ENCODE measurements at places on chromosomes 3 and 15. TPM values are rescaled to one million over a fixed set of nuclear protein-coding genes. Genes with fewer than 3 reads are reported as not detected.

- no peak for DNase-seq
These were observed 2.8 kb upstream of the GP5 start for GRCh38 chr3:194401868-194402329.

GOLGA8J gene
- total RNA-seq: not detected

ECE2 gene
- total RNA-seq: not detected

DNA sequence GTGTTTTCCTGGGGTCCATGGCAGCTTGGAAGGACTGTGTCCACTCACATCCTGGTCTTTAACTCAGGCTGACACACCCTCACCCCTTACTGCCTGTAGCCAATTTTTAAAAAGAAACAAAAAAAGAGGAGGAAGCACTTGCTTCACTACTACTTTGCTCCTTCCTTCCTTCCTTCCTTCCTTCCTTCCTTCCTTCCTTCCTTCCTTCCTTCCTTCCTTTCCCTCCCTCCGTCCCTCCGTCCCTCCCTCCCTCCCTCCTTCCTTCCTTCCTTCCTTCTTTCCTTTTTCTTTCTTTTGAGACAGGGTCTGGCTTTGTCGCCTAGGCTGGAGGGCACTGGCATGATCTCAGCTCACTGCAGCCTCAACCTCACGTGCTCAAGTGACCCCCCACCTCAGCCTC is 25.5 kb upstream of the AKAP13 start:
- no peak for DNase-seq

- DNase-seq: no peak
These were observed 74.0 kb downstream of the UBE2E2 start for GRCh38 chr3:23276913-23277658.

- DNase-seq: peak; percentile 31
These were observed 123.0 kb downstream of the SUCLG2 start for GRCh38 chr3:67531181-67532101.

FANCD2 gene
- 11.3 TPM for total RNA-seq

MEIS2 gene
- 6.3 TPM for total RNA-seq

CCR8 gene
- total RNA-seq: not detected

DNA sequence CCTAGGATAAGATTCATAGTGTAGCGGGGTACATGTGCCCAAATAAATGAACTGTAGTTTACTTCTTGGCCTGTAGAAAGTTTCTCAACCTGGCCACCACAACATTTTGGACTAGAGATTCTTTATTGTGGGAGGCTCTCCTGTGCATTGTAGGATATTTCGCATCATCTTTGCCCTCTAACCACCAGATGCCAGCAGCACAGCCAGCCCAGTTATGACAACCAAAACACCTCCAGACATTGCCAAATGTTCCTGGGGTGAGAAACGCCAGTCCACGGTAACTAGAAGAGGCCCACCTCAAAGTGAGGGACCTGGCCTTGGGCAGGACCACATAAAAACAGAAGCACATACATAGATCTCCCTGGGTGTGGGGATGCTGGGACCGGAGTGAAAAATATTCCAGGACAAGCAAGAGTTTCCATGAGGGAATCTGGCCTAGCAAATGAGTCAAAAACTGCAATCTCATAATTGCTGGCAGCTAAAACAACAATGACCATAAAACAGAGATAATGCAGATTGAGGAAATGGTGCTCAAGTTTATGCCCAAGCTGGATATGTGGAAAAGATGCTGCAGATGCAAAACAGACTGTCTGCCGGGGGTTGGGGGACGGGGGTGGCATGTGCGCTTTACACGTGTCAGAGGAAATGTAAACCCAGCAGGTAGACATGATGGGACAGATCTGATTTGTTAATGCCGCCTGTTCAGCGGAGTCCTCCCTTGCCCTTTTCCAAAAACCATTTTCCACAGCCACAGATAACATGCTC is 39.7 kb downstream of the ARHGEF3 start:
- peak; percentile 64 for DNase-seq

Measured in dermis microvascular lymphatic vessel endothelial cell (primary cell).